ENCODE measurements at places on chromosomes 7 and 10. TPM values are rescaled to one million over a fixed set of nuclear protein-coding genes. Genes with fewer than 3 reads are reported as not detected.

Gene C7orf57
- 0.04 TPM for polyA plus RNA-seq

Gene HABP2
- not detected for polyA plus RNA-seq

Gene FANK1
- polyA plus RNA-seq = 1.6 TPM

Gene FFAR4
- polyA plus RNA-seq = 1.3 TPM

Gene HOXA6
- 0.81 TPM for polyA plus RNA-seq

Gene PLCE1
- polyA plus RNA-seq = 5.1 TPM

Gene EPHB6
- polyA plus RNA-seq = 1.7 TPM

Gene ALOX5
- 14.6 TPM for polyA plus RNA-seq

Gene PDZD8
- polyA plus RNA-seq = 7.3 TPM

Gene ASB10
- polyA plus RNA-seq = not detected

Gene EEPD1
- 18.3 TPM for polyA plus RNA-seq

GRCh38 chr7:51335057-51335456 lies 18.4 kb upstream of the COBL start:
- DNase-seq = no peak

DNA sequence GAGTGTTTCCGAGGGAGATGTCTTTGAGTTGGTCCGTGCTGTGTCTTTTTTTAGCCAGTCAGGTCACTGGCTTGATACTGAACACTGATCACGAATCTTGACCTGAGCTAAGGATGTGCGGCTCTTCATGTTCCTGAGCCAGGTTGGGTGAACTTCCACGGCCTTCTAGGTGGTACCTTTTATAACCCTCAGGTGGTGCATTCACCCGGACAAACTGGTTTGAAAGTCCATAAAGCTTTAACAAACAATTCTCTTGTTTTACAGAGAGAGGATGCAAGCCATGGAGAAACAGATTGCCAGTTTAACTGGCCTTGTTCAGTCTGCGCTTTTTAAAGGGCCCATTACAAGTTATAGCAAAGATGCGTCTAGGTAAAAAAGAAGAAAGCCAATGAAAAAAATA lies 229.5 kb downstream of the ARHGAP21 start:
- DNase-seq = peak; percentile 69

DNA sequence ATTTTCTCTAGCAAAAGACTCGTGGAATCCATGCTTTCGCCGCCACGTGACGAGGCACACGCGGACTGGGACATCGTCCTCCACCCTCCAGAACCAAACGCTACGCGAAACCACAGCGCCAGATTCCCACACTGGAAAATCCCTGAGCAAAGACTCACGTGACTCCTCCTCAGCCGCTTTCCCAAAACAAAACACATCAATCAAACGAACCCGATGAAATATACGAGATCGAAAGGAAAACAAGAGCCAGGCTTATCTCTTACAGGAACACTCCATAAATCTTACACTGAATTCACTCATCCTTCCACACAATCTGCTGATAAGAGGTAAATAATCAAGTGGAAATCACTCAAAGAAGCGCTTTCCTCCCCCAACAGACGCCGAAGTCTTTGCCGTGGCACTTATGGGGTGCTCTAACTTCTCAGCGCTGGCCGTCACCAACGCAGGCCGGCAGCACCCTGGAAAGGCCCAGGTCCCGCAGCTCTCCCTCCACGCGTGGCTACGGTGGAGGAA lies 23.8 kb downstream of the DIP2C start:
- no peak for DNase-seq

GRCh38 chr10:123560301-123561140 lies 105.6 kb upstream of the GPR26 start:
- no peak for DNase-seq

DNA sequence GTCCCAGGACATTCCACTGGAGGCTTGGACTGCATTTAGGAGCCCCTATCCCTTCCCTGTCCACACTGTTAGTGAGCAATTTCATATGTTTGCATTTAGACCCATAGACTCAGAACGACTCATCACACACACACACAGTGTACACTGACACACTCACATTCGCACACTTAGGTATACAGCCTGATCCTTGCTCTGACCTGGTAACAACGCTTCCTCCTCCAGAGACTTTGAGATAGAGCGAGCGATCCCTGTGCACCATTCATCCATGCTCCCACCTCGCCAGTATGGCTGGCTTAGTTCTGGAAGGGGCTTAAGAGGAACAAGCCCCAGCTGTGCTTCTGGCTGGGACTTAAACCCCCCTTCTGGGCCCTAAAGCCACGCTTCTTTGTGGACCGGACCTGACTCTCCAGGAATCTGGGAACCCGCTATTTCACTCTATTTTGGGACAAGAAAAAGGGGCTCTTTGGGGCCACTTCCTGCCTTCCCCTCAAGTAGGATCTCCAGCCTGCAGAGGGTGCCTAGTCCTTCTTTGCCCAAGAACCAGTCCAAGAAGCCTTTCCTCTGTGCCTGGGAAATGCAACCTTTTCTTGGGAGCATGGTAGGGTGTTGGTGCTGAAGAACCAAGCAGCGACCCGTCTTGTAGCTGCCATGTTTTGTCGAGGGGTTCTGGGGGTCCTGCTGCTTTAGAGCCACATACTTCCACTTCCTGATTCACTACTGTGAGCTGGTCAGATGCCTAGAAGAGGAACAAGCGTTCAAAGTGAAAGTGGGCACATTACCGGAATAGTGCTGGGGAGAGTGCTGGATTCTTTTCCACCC lies 1.1 kb upstream of the HOXA13 start:
- DNase-seq = no peak

DNA sequence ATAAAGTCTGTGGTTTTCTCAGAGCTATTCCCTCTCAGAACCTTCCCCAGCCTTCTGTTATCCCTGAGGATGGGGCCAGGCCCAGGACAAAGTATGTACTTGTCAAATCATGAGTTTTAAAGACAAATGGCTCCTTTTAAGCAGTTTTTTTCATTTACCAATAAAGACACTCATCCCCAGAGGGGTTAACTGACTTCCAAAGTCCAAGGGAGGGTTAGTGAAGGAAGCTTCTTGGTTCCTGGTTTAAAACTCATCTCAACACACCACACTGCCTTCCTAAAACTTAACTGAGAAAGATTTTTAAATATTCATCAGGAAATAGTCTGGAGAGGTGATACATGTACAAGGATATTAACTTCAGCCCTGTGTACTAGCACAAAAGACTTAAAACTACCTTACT lies 15.9 kb downstream of the NMT2 start:
- peak; percentile 17 for DNase-seq

DNA sequence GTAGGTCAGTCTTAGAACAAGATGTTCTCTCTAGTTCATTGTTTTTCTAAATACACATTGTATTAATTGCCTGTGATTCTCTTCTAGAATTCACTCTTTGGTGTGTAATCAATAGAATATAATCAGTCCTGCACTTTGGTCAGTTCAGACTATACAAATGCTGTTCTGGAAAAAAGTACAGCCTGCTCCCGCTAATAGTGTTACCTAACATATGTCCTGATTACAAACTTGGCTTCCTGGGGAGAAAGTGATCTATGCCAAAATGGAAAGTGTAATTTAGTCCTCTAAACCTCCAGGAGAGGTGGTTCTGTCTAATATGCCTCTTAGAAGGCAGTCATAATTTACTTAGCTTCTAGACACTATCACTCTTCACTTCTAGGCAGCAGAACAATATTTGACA lies 215.5 kb downstream of the SEMA3D start:
- DNase-seq = peak; percentile 7

DNA sequence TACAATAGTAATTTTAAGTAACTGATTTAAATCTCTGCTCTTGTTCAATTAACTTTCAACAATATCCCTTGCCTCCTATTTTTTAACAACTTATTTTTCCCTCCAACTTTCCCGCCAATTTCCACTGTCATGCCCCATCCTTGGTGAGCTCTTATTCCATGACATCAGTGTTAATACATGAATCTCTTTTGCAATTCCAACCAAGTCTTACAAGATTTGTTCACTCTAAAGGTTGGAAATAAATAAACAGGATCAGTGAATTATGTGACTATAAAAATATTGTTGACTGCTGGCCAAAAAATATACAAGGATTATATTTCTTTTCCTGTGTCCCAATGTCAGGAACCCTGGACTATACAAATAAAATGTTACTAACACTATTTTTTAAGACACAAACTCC lies 21.0 kb upstream of the AGMO start:
- DNase-seq = no peak

DNA sequence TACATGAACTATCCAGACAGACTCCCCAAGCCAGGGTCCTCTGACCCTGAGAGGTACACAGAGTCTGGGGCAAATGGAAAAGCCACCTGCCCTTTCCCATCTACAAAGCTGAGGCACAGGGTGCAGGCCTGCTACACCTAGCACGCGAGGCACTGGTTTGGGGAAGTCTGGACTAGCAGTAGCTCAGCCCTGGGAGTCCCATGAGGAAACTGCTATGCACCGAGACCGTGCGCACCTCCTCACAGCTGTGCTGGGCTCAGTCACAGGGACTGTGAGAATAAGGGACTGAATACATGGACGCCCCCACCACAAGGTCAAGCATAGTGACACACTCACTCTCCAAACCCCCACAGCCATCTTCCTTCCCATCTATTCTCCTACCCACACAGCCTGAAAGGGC lies 8.2 kb downstream of the MAT1A start:
- no peak for DNase-seq

GRCh38 chr7:142711746-142712616 lies 37.3 kb upstream of the PRSS1 start:
- DNase-seq = peak; percentile 27

- DNase-seq = peak; percentile 53
These were observed 608.2 kb downstream of the PARD3 start for GRCh38 chr10:34206935-34207268.

GRCh38 chr7:148303295-148304082 lies 287.1 kb upstream of the C7orf33 start:
- no peak for DNase-seq

DNA sequence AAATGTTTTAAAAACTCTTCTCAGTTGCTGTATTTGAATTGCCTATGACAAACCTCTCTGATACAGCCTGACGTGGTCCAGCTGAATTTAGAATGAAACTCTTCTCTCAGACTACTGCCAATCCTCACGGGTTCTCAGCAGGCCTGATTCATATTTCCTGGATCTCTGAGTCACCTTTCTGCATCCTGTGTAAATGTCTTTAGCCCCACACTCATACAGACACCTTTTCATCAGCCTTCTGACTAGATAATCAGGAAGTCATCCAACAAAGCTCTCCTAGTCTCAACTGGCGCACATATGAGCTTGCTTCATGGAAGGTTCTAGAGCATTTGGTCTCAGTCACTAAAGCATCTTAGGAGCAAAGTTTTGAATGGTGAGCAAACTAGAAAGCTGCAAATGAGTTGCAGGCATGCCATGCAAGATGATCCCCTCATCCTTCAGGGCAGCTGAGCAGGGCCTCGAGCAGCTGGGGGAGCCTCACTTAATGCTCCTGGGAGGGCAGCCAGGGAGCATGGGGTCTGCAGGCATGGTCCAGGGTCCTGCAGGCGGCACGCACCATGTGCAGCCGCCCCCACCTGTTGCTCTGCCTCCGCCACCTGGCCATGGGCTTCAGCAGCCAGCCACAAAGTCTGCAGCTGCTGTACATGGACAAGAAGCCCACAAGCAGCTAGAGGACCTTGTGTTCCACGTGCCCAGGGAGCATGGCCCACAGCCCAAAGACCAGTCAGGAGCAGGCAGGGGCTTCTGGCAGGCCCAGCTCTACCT lies 182.8 kb downstream of the ARHGAP12 start:
- DNase-seq = no peak

DNA sequence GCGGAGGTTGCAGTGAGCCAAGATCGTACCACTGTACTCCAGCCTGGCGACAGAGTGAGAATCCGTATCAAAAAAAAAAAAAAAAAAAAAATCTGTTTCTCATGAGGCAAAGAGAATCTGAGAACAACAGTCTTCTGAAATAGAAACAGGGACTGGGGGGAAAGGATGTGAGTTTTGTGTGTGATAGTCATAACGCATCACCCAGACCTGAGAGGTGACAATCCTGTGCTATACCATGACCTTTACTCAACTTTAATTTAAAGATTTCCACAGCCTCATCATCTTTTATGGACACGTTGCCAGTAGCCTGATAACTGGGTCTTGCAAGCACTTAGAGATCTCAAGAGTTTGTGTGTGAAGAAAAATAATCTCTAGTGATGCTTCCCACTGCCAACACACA lies 2.3 kb downstream of the ATXN7L1 start:
- DNase-seq = no peak

- peak; percentile 65 for DNase-seq
These were observed 212.6 kb upstream of the FRMD4A start for GRCh38 chr10:14543046-14543903.

DNA sequence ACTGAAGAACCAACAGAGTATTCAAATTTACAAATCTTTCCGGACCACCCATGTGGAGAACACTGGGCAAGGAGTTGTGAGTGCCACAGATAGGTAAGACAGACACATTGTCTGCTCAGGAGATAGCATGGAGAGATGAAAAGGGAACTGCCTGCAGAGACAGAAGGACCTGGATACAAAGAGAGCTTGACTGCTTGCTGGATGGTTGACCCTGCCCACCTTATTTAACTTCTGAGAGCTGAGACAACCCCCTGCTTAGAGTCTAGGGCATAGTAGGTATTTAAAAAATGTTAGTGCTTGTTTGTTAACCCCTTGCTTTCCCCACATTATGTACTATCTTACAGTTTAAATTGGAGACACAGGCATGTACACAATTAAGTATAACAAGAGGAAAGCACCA lies 314.1 kb downstream of the THSD7A start:
- no peak for DNase-seq

DNA sequence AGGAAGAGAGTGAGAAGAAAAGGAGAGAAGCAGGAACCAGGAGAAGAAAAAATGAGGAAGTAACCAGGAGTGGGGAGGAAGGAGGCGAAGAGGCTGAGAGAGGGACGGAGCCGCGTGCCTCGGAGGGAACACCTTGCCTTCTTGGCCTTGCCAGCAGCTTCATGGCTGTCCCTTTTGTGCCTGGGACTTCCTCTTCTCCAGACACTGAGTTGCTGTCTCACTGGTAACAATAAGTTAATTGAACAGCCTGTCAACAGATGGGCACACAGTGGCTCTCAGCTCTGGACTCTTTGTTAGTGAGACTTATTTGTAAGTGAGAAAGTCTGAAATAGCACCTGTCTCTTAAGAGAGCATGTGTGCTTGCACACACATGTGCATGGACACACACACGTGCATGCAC lies 83.2 kb downstream of the GATA3 start:
- no peak for DNase-seq

DNA sequence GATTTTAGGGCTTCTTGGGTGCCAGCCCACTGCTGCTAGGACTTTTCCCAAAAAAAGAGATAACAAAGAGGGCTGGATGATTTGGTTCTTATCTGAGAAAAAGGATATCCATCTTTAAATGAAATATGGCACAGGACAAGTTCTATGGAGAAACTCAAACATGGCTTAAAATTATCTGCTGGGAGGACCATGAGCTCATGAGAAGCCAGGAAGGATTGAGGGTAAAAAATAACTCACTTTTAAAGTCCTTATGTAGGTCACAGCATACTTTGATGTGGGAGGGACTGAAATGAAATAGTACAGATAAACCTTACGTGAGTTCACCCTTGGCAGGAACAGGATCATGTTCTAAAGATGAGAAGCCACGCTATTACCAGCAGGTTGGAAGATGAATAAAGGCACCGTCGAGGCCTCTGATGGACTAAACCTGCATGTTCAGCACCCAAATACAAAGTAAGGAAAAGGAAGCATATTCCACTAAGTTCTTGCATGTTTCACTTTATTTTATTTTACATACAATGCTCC lies 369.2 kb upstream of the KLF6 start:
- peak; percentile 17 for DNase-seq

- no peak for DNase-seq
These were observed 13.0 kb downstream of the SEMA3A start for GRCh38 chr7:84181628-84182027.
